ENCODE measurements at places on chromosomes 7 and 10.

- no peak for DNase-seq
These were observed 515.8 kb downstream of the KCNMA1 start for GRCh38 chr10:77121829-77122228.

DNA sequence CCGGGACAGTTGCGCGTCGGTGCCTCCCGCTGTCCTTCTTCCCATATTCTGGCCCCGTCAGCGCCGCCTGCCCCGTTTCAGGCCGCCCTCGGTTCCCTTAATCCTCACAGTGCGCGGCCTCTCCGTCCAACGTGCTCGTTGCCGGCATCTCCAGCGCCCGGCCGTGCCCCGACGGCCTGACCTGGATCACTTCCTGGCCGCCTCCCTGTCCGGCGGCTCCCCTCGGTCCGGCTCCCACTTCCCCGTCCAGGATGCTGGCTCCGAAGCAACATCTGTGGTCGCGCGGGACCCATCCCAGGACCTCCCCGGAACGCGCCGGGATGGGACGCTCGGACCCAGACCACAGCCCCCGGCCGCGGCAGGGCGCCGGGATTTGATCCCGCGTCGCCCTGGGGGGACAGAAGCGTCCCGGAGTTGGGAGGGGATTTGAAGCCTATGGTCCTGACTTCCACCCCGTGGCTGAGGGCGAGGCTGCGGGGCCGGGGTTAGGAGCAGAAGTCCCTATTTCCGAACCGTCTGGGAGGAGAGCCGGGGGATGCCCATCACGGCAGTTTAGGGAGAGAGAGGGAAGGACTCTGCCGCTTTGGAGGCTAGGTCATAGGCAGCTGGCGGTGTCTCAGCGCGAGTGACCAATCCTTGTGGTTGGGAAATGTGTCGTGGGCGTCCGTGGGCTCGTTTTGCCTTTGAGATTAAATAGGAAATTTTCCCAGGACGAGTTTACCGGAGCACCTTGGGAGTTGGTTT lies 53.8 kb downstream of the KCTD7 start:
- DNase-seq: no peak

DNA sequence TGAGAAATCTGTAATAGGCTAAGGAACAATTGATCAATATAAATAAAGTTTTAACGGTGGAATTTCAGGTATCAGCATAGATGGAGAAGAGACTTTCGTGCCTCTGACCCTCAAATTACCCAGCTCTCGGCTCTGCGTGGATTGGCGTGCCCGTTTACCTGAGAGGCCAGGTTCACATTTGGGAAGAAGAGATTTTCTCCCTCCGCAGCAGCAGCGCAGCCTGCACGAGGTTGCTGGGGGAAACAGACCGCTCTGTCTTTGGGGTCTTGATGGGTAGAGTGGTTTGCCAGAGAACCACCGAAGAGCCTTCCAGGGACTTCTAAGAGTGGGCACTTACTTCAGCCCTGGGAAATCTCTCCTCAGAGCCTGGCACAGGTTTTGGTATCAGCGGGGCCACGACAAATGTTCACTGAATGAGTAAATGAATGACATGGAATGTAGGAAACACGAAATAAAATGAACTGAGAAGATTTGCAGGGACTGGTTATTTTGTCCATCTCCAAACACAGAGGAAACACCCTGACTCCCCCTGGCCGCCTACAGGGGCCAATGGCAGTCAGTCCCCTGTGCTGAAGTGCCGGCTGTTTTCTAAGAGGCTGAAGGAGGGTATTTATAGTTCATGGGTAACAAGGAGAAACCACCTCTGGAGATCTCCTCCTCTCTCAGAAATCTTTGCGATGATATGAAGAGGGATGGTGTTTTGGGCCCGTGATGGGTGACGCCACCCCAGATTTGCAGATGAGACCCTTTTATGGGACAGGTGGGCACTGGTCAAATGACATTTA lies 338.5 kb downstream of the ADARB2 start:
- DNase-seq: no peak

GRCh38 chr7:1610678-1611302 lies 41.0 kb upstream of the PSMG3 start:
- peak; percentile 71 for DNase-seq

DNA sequence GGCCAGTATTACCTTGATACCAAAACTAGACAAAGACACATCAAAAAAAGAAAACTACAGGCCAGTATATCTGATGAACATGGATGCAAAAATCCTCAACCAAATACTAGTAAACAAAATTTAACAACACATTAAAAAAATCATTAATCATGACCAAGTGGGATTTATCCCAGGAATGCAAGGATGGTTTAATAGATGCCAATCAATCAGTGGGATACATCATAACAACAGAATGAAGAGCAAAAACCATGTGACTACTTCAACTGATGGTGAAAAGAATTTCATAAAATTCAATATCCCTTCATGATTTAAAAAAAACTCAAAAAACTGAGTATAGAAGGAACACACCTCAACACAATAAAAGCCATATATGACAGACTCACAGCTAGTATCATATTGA lies 25.2 kb upstream of the UBN2 start:
- no peak for DNase-seq
